ENCODE measurements at places on chromosomes 13 and 19.

DNA sequence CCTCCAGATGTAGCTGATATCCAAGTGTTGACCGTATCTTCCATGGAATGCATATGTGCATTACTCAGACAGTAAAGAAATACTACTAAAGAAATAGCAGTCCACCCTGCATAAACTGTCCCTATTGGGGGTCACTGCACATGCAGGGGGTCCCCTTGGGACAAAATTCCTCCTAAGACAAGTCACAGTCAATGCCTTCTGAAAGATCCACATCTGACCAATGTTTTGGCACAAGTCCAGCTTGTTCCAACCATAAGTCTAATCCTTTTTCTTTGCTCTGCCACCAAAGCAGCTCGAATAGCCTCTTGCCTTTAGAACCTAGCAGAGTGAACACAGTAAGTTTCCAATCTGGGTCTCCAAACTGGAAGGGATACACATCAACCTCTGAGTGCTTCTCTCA, 87.9 kb downstream of the DIAPH3 start:
- DNase-seq: no peak

DNA sequence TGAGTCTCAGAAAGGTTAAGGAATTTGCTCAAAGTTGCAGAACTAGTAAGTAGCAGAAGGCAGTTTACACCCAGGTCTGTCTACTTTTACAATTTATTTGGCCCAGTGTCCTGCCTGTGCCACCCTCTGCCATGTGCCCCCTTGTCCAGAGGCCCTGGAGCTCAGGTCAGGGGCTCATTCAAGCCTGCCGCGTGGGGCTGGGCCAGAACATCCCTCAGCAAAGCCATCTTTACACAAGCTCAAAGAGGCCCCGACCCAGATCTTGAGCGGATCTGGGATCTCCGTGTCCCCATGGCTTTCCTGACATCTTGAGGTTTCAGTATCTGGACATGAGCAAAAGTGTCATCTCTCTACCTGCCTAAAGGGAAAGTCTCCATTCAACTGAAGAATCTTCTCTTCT, 76.4 kb upstream of the VSTM2B start:
- DNase-seq: no peak

GRCh38 chr13:92896842-92897241, 329.8 kb upstream of the GPC6 start:
- peak; percentile 0 for DNase-seq

DNA sequence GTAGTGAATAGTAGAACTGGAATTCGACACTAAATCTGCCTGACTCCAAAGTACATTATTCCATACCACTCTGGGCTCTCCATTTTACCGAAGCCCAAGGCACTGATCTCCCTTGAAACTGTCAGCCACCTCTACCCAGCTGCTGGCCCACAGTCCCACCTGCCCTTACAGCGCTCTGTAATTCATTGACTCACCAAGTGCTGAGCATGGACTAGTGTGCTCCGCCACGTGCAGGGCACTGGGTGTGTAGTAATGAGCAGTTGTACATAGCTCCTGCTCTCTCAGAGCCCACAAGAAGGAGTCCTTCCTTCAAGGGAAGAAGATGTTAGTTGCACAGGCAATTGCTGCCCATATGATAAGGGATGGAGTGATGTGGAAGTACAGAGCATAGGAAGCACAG, 76.6 kb upstream of the SIAH3 start:
- DNase-seq: no peak

GRCh38 chr19:570937-571565, 1.3 kb upstream of the BSG start:
- no peak for DNase-seq

GRCh38 chr13:113815151-113816058, 48.5 kb downstream of the GAS6 start:
- DNase-seq: no peak

- no peak for DNase-seq
Observed at GRCh38 chr13:97215325-97215724, 6.8 kb upstream of the MBNL2 start.

DNA sequence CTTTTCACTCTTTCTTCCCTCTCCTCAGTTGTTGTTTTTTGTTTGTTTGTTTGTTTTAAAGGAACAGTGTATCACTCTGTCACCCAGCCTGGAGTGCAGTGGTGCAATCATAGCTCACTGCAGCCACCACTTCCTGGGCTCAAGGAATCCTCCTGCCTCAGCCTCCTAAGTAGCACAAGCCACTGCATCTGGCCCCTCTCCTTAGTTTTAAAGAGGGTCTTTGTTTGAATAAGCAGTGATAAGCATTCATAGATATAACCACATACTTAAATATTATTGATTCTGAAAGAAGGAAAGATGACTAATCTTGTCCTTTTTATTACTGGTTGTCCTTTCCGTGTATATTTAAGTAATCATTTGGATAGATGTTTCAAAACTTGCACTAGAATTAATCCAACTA, 26.7 kb downstream of the ERCC5 start:
- no peak for DNase-seq

DNA sequence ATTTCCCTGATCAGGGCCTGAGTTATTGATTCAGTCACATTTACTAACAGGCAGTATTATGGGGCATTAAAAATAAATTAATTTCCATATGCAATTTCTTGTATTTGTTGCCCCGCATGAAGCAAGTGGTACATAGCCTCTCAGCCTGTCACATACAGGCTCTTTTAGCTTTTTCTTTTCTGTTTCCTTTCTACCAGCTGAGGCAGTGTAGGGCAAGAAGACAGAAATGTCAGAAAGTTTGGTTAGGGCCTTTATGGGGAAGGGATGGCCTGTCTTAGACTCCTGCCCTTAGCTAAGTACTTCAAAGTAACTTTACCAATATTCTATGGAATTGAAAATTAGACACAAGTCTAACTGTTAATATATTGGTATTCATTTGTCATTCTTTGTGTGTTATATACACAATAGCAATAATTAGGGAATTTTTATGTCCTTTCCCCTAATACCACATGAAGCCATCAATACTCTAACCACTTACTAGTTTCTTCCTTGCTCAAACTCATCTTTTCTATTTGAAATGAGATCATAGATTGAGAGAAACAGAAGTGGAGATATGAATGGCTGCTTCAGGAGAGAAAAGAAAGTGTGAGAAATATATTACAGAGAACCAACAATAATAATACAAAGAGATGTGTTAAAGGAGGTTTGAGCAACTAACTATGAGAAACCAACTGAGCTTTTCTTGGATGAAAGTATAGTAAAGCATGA, 669.6 kb downstream of the PCDH17 start:
- no peak for DNase-seq

DNA sequence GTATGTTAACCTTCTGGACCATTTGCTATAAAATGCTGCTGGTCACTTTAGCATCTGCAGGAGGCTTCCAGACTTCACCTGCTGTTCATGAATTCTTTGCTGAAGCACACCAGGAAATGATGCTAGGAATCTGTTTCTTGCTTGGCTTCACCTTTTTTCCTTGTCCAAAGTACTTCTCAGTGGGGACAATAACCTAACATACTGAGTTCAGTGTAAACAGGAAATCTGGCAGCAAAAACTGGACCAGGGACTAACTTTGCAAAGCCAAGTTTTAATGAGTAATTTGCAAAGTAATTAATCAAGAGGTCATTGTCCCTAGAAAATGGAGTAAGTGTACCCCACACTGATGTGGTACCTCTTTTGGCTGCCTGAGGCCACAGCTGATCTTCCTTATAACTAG, 128.4 kb downstream of the RXFP2 start:
- no peak for DNase-seq
